ENCODE measurements at places on chromosomes 1 and 21. TPM values are rescaled to one million over a fixed set of nuclear protein-coding genes. Genes with fewer than 3 reads are reported as not detected.

GRCh38 chr1:202276081-202276715, 65.5 kb downstream of the UBE2T start:
- no peak for DNase-seq

- no peak for DNase-seq
Observed at GRCh38 chr1:84582802-84583587, 8.8 kb upstream of the CTBS start.

MYBPHL gene
- polyA plus RNA-seq: 1.1 TPM

DNA sequence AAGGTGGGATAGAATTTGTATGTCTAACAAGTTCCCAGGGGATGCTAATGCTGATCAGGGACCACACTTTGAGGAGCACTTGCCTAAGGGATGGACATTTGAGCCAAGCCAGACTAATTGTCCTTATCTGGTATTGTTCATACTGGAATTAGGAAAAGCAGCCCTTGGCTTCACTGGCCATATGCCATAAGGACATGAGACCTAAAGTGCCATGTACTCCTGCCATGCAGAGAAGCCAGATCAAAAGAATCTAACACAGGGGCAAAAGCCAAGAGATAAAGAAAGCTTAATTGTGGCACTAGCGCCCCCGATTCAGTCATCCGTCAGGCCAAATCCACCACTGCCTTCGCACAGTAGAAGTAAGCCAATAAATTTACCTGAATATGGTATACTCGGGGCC, 45.7 kb downstream of the RNF11 start:
- no peak for DNase-seq

GRCh38 chr1:12549460-12550349, 68.3 kb downstream of the DHRS3 start:
- peak; percentile 88 for DNase-seq

DNA sequence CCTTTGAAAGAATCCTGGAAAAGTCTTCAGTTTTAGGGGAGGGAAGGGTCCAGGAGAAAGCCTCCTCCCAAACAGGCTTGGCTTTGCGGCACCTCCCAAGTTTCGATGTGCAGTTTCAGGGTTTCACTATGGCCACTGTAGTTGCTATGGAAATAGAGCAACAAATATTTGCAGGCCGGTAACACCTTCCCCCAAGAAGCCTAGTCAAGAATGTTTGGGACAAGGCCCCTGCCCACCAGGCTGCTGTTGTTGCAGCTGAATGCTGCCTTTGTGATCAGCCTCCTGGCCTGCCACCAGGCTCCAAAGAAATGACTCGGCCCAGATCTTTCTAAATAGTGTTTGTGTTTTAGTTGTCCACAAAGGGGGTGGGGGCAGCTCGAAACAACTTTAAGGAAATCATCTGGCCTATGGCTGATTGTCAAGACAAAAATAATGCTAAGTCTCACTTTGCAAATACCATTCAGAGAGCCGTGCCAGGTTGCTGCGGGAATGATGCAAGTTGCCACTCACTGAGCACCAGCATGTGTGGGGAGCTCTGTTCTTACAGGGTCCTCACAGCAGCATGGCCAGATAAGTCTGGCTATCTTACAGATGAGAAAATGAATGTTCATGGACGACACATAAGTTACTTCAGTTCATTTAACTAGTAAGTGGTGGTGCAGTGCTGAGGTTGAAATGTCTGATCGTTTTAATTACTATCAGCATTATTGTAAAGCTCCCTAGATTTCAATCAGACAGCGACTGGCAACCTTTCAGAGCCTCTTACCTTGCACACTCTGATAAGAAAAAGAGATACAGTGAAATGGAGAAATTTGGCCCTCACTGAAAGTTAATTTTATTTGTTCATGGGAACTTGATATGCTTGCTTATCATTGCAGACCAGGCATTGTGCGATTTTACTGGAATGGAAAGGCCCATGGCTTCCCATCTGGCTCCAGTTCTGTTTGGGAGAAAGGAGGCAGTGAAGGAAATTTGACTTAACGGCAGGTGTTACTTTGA, 91.2 kb upstream of the JUN start:
- no peak for DNase-seq

CTSK gene
- polyA plus RNA-seq: 74.7 TPM

MPZ gene
- polyA plus RNA-seq: 10.5 TPM

LAMC1 gene
- 386 TPM for polyA plus RNA-seq

SMIM1 gene
- polyA plus RNA-seq: 2.9 TPM

CD46 gene
- 125 TPM for polyA plus RNA-seq

DNA sequence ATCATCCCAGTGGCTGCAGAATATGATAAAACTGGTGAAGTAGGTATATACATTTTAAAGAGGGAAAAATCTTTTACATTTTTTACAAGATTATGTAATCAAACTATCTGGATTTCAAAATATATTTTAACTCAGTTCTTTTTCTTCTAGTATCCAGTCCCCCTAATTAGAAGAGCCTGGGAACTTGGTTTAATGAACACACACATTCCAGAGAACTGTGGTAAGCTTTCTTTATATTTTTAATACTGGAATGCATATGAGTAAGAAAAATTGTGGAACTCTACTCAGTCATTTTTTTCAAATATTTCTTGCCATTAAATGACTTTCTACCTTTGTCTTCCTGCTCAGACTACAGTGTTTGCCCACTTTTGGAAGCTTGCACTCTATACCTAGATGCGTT, 8.2 kb downstream of the ACADM start:
- DNase-seq: no peak

DNA sequence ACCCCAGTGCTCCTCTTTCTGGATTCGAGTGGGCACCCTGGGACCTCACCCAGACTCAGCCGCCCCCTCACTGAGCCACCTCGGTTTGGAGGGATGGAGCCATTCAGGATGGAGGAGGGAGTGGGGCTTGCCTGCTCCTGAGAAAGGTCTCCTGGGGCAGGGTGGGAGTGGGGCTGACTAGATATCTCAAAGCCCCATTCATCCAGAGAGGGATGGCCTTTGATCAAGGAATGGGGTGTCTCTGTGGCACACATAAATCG, 10.1 kb upstream of the SPSB1 start:
- DNase-seq: no peak

DNA sequence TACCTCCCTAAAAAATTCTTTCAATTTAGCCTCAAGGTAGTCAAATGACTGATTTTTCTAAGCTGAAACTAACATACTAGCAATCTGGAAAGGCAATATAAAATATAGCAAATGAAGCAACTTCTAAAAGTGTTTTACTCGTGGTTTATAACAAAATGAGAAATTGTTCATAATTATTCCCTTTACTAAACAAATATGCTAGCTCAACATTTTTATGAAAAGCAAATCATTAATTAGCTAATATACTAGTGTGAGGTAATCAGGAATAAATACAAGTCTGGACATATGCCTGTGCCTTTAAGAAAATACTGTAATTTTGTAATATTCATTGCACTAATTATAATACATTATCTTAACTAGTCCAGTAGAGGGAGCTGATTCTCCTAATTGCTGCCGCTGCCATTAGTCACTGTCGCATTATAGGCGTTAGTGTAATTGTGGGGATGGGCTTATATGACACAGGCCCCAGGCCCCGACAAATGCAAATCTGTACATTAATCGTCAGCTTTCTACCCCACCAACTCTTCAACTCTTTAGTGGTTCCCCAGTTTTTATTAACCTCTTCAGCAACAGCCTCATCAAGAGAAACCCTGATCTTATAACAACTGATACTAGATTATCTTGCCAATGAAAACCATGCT, 160.9 kb downstream of the GABPA start:
- DNase-seq: peak; percentile 19

MTARC1 gene
- 4.0 TPM for polyA plus RNA-seq
